CD14-positive monocyte (primary cell): ENCODE measurements at places on chromosomes 7 and 10.

GRCh38 chr10:89942217-89942616, 240.8 kb downstream of the KIF20B start:
- no peak for DNase-seq

GRCh38 chr10:110967009-110967630, 47.7 kb downstream of the SHOC2 start:
- no peak for DNase-seq

DNA sequence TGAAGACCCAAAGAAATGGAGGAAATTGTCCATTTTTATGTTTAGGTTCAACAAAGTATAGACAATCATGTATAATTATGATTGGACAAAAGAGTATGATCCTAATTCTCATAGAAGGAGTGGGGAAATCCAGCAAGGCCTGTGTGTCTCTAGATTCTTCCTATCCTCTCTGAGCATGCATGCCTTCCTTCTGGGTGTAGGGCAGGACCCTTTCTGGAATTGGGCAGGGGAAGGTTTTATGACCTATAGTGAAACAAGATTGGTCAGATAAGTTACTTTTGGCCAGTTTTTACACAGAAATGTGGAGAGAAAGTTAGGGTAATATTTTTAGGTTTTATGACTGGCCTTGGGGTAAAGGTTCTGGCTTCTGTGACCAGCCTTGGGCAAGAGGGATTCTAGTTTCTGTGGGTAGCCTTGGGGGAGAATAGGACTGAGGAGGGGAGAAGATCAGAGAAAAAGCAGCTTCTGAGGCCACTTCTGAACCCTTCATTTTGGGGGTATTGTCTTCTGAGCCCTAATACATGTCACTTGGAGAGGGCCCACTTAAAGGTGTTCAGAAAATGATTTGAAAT, 289.4 kb downstream of the EXOC4 start:
- no peak for DNase-seq

GRCh38 chr7:12570534-12571461, at the start of gene SCIN:
Gene SCIN, plus strand, starts transcription at chr7:12570720. Its CDS starts 67 bp downstream, at chr7:12570787.
- peak; percentile 53 for DNase-seq

- no peak for DNase-seq
Observed at GRCh38 chr7:94368371-94368791, 26.3 kb upstream of the COL1A2 start.

DNA sequence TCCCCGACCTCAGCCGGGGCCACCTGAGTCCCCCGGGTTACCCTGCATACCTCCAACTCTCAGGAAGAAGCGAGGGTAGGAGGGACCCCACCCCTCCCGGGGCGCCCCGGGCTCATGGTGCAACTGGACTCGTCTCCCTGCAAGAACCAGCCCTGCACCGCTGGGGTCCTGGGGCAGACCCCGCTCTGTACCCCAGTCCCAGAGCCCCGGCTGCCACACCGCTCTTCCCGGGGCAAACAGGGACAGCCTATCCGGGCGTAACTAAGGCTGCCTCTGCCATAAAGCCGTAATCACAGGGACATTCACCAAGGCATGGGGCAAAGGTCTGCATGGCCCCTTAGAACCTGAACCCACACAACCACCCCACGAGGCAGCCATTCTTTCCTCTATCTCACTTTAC, 6.7 kb upstream of the MAFK start:
- DNase-seq = no peak

- DNase-seq = no peak
Observed at GRCh38 chr10:19848226-19848985, 32.2 kb downstream of the PLXDC2 start.

DNA sequence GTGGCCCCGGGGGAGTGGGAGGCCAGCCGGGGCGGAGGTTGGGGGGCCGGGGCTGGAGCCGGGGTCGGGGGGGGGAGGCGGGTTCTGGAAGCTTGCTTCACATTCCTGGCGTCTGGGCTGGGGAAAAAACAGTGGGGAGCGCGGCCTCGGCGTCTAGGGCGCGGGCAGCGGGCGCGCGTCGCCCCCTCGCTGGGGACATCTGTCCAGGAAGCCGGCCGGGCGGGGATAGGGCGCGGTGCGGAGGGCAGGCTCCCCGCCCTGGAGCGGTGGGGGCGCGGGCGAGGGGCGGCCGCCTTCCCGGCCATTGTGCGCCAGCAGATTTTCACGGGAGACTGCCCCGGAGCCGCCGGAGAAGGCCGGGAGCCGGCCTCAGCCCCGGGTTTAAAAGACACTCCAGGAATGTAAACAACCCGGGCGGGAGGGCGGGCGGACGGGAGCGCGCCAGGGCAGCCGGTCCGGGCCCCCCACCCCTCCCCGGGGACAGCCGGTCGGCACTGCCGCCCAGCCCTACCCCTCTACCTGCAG, 1.4 kb downstream of the ZMIZ1 start:
- DNase-seq = no peak

GRCh38 chr7:105461518-105461917, 60.6 kb downstream of the PUS7 start:
- DNase-seq = no peak

DNA sequence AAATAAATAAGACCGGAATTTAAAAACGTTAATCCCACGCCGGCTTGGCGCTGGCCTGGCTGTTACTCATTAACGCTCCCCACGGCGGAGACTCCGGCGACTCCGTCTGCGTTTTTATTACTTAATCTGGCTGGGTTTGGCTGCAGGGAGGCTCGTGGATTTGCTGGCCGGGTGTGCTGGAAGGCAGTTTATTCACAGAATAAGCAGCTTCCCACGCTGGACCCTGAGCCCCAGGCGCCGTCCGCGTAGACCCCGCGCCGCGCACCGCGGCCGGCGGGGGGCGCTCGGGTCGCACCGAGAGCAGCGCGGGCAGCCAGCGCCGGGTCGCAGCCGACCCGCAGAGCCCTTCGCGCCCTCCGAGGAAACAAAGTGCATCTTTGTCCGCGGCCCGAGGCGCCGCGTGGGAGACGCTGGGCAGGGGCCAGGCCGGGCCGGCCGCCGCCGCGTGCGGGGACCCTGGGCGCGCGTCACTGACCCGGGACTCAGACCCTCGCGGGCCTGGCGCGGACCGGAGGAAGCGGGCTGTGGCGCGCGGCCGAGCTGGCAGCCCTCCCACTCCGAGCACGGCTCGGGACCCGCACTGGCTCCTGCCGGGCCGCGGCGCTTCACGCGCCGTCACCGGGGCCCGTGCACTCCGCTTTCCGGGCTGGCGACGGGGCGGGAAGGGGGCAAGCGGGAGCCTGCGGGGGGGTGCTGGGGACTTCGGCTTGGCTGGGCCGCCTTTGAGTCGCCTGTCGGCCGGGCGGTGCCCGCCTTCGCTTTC, 587 bp upstream of the GRK5 start:
- peak; percentile 42 for DNase-seq

- no peak for DNase-seq
Observed at GRCh38 chr7:72919256-72919775, 5.6 kb upstream of the POM121 start.

DNA sequence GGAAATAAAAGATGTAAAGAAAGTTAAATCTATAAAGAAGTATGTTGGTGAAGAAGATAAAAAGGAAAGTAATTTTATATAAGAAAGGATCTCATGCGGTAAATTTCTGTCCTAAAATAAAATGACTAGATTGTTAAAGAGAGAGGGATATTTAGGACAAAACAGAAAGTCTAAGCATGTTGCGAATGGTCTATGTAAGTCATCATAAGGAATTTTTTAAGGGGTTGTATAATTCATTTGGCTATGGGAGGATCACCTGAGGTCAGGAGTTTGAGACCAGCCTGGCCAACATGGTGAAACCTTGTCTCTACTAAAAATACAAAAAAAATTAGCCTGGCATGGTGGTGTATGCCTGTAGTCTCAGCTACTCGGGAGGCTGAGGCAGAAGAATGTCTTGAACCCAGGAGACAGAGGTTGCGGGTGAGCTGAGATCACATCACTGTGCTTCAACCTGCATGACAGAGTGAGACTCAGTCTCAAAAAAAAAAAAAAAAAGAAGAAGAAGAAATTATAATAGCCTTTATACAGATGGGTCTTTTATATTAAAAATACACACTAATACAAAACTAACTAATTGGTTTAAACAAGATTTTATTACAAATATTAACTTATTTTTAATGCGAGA, 294.3 kb downstream of the MAGI2 start:
- DNase-seq = no peak

- no peak for DNase-seq
Observed at GRCh38 chr7:29116361-29117200, 29.8 kb downstream of the CPVL start.

DNA sequence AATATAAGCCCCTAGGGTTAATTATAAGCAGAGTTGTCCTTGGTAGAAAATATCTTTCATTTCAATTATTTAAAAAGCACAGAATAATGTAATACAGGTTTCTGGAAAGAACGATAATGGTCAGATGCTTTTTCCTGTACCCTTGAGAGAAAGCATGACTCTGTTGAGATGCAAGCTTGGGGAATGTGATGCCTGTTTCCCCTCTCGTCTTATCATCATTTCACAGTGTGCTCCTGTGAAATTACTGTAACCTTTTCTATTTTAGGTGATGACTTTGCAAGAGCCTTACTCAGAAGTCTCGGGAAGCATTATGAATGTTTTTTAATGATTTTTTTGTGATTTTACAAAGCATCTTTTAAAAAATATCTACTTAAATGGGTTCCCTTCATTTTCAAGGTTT, 243.0 kb downstream of the POLR1F start:
- DNase-seq = no peak

GRCh38 chr7:132577206-132578049, 1.2 kb upstream of the PLXNA4 start:
- no peak for DNase-seq

- DNase-seq = no peak
Observed at GRCh38 chr7:41446606-41447449, 256.1 kb downstream of the INHBA start.

GRCh38 chr10:3238115-3238871, 65.7 kb upstream of the PITRM1 start:
- DNase-seq = no peak

DNA sequence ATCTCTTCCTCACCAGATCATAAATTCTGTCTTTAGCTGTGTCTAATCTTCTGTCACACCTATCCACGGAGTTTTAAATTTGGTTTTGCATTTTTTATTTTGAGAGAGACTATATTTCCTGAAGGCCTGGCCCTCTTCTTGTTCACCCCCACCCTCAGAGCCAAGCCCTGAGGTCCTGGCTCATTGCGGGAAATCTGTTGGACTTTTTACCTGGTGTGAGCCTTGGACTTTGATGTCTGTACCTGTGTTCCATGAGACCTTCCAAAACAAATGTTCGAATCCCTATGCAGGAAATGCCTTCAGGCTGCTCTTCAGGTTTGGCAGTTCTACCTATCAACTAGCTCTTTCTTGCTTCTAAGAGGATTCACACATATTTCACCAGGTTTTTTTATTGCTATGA, 175.2 kb upstream of the GRB10 start:
- DNase-seq = no peak

DNA sequence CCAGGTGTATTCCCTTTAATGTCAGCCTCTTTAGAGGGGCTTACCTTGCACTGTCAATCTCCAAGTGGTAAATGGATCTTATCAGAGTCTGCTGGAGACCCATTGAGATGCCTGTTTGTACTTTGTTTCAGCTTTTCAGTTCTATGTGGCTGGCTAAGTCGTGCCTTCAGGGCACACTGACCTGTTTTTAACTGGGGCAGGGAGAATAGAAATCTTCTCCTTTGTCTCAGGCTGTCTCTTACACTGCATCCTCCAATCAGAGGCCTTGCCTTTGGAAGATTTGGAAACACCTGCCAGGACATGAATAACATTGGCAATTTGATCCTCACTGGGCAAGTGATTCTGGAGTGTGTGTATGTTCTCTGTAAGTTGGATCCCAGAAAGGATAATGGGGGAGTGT, 65.0 kb downstream of the POU6F2 start:
- DNase-seq = no peak

DNA sequence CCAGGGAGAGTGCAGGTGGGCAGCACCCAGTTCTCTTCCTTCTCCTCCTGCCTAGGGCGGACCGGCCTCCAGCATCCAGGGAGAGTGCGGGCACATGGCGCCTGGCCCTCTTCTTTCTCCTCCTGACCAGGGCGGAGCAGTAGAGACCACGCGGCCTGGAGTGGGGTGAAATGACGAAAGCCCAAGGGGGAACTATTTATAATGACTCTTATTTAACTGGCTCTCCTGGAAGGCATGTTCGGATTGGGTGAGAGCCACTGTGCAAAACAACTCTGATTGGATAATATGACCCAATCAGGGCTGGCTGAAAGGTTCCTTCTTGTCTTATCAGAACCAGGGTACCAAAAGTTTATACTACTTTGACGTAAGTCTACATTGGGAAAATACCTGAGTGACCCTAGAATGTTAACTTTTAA, 63.1 kb downstream of the ZNF37A start:
- no peak for DNase-seq

GRCh38 chr10:131698232-131698631, 202.6 kb upstream of the PPP2R2D start:
- DNase-seq = no peak

GRCh38 chr10:110851020-110851612, 20.6 kb upstream of the PDCD4 start:
- no peak for DNase-seq

GRCh38 chr10:33145451-33146188, 187.6 kb upstream of the ITGB1 start:
- DNase-seq = no peak
